ENCODE measurements at places on chromosomes 13 and 19. TPM values are rescaled to one million over a fixed set of nuclear protein-coding genes. Genes with fewer than 3 reads are reported as not detected.

LRRC25 gene
- 0.48 TPM for total RNA-seq

ZNF577 gene
- 2.8 TPM for total RNA-seq

ATP12A gene
- total RNA-seq, result 0.24 TPM

ZNF625 gene
- 1.8 TPM for total RNA-seq

CGB2 gene
- total RNA-seq, result not detected

NCR1 gene
- total RNA-seq, result 0.44 TPM

DNA sequence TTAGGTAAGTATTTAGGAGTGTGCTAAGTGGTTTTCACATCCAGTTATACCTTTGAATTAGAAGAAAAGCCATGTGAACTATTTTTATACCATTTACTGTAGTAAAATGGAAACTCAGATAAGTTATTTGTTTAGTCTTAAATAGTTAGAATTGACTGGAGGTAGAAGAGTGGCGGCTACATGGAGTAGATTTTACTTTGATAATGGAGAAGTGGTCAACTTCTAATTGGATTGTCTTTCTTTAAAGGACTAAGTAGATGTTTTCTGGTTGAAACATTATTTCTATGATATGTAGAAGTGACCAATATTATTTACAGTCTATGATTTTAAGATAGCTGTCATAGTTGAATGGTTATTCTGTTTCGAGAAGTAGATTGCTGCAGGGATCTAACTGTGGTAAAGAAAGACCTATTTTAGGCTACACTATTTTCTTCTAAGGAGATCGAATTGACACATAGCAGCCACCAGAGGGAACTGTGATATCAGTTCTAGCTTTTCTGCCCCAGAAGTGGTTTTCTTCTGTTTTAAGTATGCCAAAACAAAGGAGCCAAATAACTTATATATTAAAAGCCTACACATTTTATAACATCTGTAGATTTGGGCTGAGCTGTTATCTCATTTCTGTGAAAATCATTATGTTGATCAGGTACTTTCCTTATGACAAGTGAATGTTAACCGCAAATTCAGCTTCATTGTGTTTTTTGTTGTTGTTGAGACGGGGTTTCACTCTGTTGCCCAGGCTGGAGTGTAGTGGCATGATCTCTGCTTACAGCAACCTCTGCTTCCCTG is 26.1 kb downstream of the ZMYM2 start:
- no peak for ATAC-seq

DNA sequence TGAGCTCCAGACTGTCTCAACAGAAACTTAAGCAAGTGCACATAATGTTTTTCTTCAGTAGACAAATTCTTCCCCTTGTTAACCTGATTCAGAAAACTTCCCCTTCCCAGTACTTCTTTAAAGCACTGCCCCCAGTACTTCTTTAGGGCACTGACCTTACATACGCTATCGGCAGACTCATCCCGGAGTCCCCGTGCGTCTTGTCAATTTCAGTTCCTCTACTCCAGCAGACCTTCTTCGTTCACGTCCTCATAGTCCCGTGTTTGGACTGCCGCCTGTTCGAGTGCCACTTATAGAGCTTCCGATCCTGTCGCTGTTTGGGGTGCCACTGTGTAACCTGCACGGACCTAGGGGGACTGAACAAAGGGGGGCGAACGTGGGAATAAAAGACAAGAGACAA is 29.0 kb downstream of the ZNF627 start:
- ATAC-seq, result no peak

- no peak for ATAC-seq
These were observed 6.2 kb downstream of the FOXO1 start for GRCh38 chr13:40660141-40660664.

GRCh38 chr13:54165581-54166215 is 1137.1 kb downstream of the OLFM4 start:
- no peak for ATAC-seq

GRCh38 chr13:73258406-73258805 is 199.6 kb downstream of the KLF5 start:
- no peak for ATAC-seq

DNA sequence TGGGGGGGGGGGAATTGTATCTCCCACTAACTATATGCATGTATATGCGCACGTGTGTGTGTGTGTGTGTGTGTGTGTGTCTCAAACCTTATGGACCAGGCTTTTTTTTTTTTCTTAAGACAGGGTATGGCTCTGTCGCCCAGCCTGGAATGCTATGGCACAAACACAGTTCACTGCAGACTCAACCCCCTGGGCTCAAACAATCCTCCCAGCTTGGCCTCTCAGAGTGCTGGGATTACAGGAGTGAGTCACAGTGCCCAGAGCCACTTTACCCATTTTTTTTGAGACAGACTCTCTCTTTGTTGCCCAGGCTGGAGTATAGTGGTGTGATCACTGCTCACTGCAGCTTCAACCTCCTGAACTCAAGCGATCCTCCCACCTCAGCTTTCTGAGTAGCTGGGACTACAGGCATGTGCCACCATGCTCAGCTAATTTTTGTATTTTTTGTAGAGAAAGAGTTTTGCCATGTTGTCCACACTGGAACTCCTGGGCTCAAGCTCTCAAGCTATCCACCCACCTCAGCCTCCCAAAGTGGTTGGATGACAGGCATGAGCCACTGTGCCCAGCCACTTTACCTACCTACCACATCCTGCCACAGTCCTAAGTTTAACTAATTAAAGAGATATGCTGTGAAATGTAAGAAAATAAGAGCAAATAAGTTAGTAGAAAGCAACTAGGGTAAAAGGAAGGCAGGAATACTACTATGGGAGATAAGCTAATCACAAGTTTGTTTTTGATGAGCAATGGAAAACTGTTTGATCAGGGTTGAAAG is 2.4 kb downstream of the ZMYM5 start:
- ATAC-seq, result peak; percentile 24

DNA sequence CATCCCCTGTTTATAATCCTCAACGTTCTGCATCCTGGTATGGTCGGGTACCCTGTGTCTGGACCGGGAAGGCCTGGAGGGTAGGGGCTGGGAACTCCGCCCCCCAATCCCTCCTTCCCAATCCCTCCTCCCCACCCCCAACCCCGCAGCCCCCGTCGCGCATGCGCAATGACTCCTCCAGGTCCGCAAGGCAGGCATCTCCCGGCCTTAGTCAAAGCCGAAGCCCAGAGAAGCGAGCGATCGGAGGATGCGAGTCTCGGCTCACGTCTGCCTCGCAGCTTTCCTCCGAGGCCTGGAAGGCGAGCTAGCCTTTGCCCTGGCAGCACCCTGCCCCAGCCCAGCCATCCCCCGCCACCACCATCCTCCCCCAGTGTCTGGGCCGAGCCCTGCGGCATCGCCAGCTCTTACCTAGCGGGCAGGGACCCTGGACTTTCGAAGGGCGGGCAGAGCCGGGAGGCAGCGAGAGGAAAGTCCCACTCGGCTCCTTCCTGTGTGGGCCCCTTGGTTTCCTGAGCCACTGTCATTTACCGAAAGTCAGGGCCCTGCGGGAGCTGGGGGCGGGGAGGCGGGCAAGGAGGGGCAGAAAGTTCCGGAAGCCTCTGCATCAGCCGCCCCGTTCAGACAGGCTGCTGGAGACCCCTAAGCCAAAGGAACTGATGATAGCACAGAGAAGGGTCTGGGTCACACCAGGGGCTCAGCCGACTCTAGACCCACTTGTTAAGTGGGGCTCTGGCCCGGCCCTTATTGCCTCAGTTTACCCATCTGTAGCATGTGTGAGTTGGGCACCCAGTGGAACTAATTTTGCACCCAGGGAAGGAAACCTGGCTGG is at the start of gene JAK3:
Gene JAK3 (minus strand): TSS at position 445 of the 829 bp plus-strand sequence. CDS start 3,565 bp downstream, outside the sequence.
- ATAC-seq, result peak; percentile 36

DNA sequence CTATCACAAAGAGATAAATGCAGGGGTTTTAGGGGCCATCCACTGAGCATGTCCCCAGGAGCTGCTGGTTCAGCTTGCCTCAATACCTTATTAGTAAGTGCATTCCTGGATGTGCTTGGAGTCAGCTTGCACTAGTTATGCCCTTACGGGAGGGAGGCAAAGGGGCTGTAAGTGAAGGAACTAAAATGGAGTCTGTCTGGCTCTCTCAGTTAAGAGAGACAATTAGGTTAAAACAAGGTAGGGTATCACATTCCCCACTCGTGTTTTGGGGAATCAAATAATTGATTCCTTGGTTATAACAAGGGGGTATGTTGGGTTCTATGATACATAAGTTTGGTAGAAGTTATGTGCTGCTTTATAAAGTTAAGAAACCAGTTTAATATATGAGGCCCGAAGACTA is 78.9 kb downstream of the ZNF100 start:
- no peak for ATAC-seq

DNA sequence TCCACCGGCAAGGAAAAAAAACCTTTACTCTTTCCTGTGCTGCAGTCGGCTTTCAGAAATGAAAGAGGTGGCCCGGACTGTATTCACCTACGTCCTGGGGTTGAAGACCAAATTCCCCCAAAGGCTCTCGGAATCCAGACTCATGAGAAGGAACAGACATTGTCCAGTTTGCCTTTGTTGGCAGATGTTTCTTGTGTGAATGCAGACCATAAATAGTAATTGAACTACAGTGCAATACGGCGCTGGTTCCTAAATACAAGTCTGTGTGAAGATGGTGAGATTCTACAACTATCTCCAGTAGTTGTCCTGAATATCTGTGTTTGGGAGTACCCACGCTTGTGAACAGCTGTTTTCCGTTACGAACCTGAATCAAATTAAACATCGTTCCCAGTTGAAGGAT is 11.2 kb upstream of the PTOV1 start:
- ATAC-seq, result no peak

- ATAC-seq, result no peak
These were observed 9.5 kb downstream of the ADAMTSL5 start for GRCh38 chr19:1503089-1503924.

DNA sequence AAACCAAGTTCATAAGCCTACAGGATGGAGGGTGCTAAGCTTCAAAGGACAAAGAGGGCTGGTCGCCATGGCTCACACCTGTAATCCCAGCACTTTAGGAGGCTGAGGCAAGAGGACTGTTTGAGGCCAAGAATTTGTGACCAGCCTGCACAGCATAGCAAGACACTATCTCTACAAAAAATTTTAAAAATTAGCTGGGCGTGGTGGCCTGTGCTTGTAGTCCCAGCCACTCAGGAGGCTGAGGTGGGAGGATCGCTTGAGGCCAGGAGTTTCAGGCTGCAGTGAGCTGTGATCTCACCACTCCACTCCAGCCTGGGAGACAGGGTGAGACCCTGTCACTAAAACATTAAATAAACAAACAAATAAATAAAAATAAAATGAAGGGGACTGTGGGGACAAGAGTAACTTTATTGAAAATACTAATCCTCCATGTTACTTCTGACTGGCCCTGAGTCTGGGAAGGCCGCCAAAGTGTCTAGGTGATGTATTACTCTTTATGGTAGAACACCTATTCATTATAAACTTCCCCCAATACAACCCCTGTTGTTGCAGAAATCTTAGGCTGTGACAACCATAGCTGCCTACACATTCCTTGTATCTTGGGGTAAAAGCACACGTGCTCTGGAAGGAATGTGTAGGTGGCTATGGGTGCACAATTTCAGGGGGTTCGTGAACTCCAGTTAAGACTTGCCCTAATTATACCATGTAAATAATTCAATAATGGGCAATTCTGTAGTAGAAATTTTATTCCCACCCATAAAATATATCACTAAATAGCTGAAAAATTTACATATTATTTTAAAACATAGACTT is 14.6 kb upstream of the URAD start:
- ATAC-seq, result no peak

DNA sequence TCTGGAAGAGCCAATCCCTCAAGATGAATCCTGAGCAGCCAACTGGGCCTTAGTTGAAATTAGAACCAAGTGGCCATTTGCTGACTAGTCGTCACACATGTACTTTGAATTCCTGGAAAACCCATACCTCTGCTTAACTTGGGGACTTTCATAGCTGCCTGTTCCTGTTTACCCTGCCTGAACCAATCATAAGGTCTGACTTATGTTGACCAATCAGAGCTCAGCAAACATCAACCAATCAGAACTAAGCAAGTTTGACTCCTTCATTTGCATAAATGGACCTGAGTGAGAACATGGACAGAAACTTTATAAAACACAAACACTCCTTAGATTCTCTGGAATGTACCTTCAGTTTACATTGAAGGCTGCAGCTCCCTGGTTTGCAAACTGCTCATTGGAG is 50.8 kb downstream of the LATS2 start:
- ATAC-seq, result no peak

DNA sequence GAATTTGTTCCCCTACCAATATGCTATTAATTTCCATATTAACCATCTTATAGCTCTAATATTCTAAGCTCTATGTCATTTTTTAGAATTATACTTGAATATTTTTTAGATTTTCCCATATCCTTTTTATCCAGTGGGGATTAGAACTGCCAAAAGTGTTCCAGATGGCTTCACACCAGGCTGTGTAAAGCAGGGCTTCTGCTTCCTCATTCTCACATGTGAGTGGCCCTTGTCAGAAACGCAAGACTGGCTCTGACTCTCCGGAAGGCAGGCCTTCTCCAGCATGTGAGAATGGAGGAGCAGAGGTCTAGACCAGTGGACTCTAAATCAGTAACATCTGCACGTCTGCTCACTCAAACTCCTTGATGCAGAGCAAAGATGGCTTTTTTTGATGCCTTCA is 650.1 kb downstream of the FGF9 start:
- ATAC-seq, result no peak

DNA sequence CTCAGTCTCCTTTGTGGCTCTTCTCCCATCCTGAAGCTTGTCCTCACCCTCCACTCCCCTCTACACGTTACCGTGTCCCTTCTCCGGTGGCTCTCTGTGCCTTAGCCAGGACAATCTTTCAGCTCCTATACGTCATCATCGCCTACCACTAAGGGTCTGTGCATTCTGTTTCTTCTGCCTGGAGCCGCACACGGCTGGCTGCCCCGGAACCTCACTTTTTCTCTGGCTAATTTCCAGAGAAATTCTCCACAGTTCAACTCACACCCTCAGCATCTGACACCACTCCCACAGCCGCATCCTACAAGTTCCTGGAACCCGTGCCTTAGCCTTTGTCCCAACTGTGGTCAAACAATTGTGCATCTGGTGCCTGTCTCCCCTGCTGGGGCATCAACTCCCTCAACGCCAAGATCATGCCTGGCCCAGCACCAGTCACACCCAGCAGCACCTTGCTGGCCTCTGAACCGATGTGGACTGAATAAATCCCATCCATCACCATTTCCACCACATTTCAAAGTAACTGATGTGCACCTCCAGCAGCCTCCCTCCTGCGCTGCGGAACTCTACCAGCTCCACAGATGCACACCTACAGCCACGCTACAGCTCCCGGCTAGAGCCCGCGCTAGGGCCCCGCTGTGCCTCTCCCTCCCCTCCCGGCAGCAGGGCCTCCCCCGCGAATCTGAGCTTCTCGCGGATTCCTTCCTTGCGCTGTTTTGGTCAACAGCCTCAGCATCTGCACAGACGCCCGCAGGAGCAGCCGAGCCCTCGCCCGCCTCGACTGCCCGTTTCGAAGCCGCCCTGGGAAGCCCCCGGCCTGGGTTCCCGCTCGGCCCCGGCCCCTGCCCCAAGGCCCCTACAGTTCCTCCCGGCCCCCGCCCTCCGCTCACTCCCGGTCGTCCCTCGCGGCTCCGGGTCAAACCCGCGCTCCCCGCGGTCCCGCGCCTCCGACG is 689 bp downstream of the DCUN1D2 start:
- ATAC-seq, result peak; percentile 9

DNA sequence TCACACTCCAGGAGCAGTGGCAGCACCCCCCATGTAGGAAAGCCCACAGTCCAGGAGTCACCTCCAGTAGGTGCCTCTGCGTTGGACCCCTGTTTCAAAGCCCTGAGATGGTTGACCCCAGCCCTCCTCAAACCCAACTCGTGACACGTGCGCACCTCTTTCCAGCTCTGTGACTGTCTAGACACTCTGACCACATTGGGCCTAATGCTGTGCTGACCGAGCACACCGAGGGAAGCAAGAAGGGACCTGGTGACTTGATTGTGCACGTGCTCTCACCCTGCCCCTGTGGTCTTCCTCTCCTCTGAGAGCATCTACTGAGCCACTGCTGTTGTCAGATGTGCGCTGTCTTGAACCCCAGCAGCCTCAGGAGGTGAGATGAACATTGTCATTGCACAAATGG is 22.9 kb upstream of the SLC35E1 start:
- no peak for ATAC-seq

GRCh38 chr13:113468472-113469201 is 15.3 kb upstream of the ADPRHL1 start:
- no peak for ATAC-seq
